ENCODE measurements at places on chromosomes 1 and 21.

DNA sequence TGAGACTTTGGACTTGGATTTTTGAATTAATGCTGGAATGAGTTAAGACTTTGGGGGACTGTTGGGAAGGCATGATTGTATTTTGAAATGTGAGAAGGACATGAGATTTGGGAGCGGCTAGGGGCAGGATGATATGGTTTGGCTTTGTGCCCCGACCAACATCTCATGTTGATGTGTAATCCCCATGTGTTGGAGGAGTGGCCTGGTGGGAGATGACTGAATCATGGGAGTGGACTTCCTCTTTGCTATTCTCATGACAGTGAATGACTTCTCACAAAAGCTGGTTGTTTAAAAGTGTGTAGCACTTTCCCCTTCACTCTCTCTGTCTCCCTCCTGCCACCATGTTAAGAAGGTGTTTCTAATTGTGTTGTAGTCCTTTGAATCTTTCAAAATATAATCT is 9.3 kb upstream of the PHGDH start:
- no peak for DNase-seq

DNA sequence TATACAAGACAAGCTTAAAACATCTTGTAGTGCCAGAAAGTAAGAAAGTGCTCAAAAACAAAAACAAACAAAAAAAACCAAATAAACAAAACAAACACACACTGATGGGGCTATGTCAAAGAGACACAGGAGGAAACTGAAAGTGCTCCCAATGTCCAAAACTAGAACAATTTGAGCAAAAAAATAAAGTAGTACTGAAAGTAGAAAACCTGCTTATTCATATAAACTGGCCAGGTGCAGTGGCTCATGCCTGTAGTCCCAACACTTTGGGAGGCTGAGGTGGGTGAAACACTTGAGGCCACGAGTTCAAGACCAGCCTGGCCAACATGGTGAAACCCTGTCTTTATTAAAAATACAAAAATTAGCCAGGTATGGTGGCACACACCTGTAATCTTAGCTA is 129.9 kb downstream of the GLUL start:
- DNase-seq, result no peak

DNA sequence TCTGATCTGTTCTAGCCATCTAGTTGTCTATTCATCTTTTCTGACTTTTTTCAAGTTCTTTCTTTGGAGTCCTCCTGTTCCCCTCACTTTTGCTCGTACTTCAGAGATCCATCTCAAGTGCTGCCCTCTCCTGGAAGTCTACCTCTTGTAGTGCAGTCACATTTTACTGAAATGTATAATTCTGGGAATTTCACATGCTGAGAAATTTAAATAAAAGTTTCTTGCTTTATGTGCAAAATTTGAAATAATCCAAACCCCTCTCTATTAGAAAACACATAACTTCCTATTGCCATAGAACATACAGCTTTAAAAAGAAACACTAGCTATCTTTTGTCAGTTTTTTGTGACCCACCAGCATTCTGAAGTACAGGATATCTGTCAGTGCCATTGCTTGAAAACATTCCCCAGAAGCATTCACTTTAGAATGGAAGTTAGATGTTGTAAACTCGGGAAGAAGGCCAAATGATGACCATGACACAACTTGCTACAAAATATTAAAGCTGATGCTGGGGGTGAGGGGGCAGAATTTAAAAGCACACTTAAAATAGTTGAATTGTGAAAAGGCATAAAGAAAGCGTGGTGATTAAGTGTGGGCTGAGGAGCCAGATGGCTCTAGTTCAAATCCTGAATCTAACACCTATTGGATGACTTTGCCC is 22.0 kb downstream of the RLF start:
- DNase-seq, result no peak

GRCh38 chr1:221800831-221801230 is 58.9 kb upstream of the DUSP10 start:
- DNase-seq, result no peak

DNA sequence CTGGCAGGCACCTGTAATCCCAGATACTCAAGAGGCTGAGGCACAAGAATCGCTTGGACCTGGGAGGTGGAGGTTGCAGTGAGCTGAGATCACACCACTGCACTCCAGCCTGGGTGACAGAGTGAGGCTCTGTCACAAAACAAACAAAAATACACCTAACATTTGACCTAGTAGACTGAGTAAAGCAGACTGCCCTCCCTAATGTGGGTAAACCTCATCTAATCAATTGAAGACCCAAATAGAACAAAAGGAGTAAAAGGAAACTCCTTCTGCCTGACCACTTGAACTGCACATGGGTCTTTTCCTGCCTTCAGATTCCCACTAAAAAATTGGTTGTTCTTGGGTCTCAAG is 19.0 kb upstream of the RBM15 start:
- no peak for DNase-seq

GRCh38 chr1:48552420-48552819 is 80.4 kb upstream of the SPATA6 start:
- no peak for DNase-seq

DNA sequence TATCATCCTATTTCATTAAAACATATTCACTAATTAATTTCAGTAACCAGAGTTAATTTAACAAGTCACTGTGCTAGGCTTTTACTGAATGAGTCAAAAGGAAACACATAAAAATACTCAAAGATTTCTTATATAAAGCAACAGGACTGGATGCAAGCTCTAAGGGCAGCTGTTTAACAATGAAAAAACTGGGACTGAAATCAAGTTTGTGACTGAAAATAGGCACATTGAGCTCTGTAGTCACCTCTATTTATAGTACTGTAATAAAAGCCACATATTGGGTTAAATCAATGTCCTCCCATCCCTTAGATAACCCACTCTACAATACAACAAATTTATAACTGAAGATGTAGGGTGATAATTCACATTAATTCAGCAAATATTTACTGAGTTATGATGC is 52.4 kb downstream of the SMYD3 start:
- no peak for DNase-seq

GRCh38 chr1:7247158-7247557 is 461.9 kb downstream of the CAMTA1 start:
- DNase-seq, result no peak

- DNase-seq, result no peak
Measured at GRCh38 chr1:59218521-59219236, 78.2 kb upstream of the FGGY start.

- DNase-seq, result peak; percentile 29
Measured at GRCh38 chr1:17629460-17629859, 90.0 kb downstream of the ARHGEF10L start.

GRCh38 chr1:167520711-167521206 is 2.4 kb upstream of the CD247 start:
- no peak for DNase-seq

DNA sequence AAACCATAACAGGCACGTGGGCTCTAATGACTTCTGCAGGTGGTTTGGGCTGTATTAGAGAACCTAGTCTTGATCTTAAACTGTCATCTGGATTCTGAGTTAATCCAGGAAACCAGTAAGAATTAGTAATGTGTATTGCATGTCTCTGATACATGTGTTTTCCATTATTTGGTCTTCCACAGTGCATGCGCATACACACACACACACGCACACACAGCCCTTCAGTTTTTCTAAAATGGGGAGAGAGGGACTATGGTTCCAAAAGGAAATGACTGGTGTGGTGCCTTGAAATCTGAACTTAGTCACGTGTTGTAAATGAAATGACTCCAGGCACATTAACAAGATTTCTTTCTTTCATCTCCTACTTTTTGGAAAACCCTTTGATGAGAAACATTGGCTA is 67.6 kb downstream of the OLFML2B start:
- no peak for DNase-seq

GRCh38 chr1:39653546-39654031 is 14.1 kb upstream of the HEYL start:
- peak; percentile 82 for DNase-seq

DNA sequence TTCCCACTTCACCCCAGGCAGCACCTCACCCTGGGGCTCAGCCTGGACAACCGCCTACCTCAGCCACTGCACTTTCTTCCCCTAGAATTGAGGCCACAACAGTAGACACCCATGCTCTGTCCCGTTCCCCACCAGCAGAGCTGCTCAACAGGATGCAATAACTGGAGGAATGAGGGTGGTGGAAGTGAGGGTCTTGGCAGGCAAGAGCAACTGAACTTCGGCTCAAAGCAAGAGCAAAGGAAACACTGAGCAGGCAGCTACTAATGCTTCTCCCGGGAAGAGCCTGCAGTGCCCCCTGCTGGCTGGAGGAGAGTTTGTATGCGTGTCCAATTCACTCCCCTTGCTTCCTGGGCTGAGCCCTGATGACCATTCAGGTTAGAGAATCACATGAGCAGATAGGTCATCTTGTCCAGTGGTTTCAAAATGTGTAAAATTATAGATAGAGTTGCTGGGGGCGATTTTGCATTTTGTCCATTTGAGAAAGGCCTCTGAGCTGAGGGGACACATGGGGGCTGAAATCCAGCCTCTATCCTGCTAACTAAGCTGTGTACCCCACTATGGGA is 13.9 kb downstream of the NT5C1A start:
- DNase-seq, result peak; percentile 80

GRCh38 chr1:97744977-97745376 is 175.9 kb downstream of the DPYD start:
- DNase-seq, result no peak

DNA sequence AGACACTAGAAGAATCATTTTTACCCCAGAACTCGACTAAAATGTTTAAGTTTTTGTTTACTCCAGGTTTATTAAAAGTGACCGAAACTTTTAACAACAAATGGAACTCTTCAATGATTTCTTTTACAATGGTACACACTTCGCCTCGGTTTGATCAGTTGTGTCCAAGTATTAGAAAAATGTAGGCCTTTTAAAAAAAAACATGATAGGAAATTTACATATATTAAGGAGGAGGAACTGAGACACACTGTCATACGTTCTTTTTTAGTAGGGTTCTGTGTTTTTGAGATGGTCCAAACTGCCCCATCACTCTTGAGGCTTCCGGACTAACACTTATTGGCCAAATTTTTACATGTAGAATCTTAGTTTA is 1.3 kb downstream of the PRDM2 start:
- no peak for DNase-seq

DNA sequence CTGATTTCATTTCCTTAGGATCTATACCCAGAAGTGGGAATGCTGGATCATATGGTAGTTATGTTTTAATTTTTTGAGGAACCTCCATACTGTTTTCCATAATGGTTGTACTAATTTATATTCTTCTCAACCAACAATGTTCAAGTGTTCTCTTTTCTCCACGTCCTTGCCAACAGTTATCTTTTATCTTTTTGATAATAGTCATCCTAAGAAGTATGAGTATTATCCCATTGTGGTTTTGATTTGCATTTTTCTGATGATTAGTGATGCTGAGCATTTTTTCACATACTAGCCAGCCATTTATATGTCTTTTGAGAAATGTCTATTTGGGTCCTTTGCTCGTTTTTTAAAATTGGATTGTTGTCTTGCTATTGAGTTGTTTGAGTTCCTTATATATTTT is 38.5 kb downstream of the ABCD3 start:
- no peak for DNase-seq

DNA sequence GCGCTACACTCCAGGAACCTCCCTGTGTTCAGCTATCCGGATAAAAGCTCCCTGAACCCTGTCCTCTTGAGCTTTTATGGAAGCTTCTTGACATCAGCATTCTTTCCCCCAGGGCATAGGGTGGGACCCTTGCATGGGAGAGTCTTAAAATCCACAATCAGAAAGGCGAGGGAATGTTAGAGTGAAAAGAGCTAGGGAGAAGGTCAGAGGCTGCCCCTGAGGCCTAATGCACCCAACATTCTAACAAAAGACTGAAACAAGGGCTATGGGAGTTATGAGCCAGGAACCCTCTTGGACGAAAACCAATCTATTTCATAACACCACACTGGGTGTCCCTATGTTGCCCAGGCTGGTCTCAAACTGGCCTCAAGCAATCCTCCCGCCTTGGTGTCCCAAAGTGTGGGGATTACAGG is 36.7 kb downstream of the NEK2 start:
- DNase-seq, result peak; percentile 6

DNA sequence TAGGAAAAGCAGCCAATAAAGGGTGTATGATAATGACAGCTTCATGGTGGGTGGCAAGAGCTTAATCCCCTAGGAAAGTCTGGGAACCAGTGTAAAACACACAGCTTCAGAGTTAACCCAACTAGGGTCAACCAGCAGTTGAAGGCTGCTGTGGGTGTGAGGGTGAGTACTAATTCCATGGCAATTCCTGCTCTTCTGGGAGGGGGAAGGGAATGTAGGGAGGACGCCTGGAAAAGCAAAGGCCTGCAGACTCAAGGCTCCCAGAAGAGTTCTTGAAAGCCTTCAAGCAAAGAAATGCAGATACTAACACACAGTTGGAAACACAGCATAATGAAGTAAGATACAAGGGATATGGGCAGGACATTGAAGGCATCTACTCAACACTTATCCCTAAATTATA is 28.1 kb downstream of the TTLL7 start:
- DNase-seq, result no peak

- no peak for DNase-seq
Measured at GRCh38 chr1:109765896-109766615, 2.3 kb upstream of the EPS8L3 start.

- no peak for DNase-seq
Measured at GRCh38 chr21:37644636-37645035, 271.6 kb downstream of the KCNJ6 start.

DNA sequence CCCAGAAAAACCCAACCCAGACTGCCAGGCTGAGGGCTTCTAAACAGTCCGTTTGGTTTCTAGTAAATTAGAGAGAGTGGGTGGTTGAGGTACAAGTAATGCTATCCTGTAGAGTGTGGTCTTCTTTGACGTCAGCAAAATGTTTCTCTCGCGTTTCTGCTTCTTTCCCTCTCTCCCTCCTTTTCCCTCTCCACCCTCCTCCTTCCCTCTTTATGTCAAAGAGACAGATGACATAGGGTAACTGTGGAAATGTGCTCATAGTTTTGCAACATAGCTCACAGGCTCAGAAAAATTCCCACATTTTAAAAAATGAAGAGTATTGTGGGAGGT is 158.3 kb downstream of the TOMM20 start:
- no peak for DNase-seq

- DNase-seq, result no peak
Measured at GRCh38 chr1:203045821-203046594, 19.7 kb downstream of the PPFIA4 start.

- DNase-seq, result no peak
Measured at GRCh38 chr1:99731384-99731783, 35.1 kb downstream of the FRRS1 start.

DNA sequence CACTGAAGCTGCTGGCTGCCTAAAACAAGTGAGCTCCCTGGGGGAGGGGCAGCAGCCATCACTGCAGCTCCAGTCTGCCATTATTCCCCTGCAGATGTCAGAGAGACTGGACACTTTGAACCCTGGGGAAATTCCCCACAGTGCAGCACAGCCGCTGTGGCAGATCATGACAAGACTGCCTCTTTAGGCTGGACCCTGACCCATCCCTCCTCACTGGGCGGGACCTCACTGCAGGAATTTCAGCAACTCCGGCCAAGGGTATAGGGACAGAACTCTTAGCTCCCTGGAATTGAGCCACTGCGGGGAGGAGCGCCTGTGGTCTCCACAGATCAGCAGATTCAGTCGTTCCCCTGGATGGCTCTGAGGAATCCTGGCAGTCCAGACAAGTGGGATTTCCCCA is 964.6 kb downstream of the BRINP3 start:
- DNase-seq, result no peak

GRCh38 chr1:70997793-70998192 is 49.8 kb downstream of the PTGER3 start:
- no peak for DNase-seq

- DNase-seq, result no peak
Measured at GRCh38 chr1:109392788-109393616, 4.7 kb downstream of the SORT1 start.

- no peak for DNase-seq
Measured at GRCh38 chr1:56403321-56403720, 176.0 kb downstream of the PLPP3 start.

GRCh38 chr1:55117941-55118340 is 78.6 kb downstream of the PCSK9 start:
- DNase-seq, result no peak

GRCh38 chr1:202956969-202957368 is 1.1 kb downstream of the ADIPOR1 start:
- no peak for DNase-seq

All from stimulated activated CD8-positive, alpha-beta memory T cell treated with anti-CD3 and anti-CD28 coated beads, Interleukin-4, amount 100 ng/mL, for 48 hours (primary cell).